ENCODE measurements at places on chromosomes 2 and 18. TPM values are rescaled to one million over a fixed set of nuclear protein-coding genes. Genes with fewer than 3 reads are reported as not detected.

DNA sequence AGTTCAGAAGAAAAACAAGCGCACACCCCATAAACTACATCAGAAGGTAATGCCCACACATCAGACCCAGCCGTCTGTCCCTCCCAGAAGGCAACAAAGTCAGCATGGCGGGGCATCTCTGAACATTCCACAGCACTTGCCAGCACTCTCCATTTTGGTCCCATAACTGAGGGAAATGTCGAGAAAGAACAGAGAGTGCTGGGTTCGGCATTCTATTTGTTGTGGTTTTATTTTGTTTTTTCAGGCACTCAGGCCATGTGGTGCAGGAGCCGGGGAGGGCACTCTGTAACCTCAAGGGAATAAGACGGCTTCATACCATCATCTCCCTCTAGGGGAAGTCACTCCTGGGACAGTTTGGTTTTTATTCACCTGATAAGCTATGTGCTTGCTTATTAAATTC is 156.0 kb downstream of the SEPTIN10 start:
- no peak for DNase-seq

UGT1A9 gene
- not detected for total RNA-seq

DNA sequence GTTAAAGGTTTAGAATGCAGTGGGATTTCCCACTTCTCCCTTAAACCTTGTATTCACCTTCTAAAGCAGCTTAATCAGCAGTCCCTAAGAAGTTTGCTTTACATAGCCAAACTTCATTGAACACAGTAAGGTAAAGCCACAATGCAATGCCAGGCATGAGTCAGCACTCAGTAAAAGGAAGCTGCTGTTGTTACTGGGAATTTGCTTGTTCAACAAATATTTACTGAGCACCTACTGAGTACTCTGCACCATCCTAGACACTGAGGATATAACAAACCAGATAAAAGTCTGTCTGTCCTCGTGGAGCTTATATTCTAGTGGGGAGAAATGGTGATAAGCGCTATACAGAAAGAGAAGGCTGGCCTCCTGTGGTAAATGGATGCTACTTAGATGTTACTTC is 162.7 kb downstream of the PKP4 start:
- no peak for DNase-seq

C1QL2 gene
- total RNA-seq = not detected

GRCh38 chr2:74131901-74132300 is 15.8 kb downstream of the BOLA3 start:
- no peak for DNase-seq

DNA sequence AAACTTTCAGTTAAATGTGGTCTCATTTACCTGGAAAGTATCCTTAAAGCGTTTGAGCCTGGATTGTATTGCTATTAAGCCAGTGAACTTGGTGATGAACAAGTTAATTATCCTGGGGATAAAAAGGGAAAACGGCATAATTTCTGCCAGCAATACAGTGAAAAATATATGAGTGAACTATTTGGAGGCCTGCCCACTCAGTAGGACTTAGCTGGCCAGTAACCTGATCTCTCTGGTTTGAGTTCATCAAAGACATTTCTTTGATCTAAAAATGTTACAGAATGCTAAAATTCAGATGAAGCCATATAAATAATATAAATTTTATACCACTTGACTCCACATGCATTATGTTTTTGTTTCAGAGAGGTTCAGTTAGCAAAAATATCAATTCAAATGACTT is 241.1 kb upstream of the VWC2L start:
- DNase-seq = no peak

MYO5B gene
- 0.36 TPM for total RNA-seq

CFAP210 gene
- total RNA-seq = 0.36 TPM

GRCh38 chr18:76528477-76529432 is 33.7 kb upstream of the ZNF516 start:
- DNase-seq = peak; percentile 59

GRCh38 chr2:203533676-203534591 is 1.2 kb downstream of the RAPH1 start:
- peak; percentile 89 for DNase-seq

DNA sequence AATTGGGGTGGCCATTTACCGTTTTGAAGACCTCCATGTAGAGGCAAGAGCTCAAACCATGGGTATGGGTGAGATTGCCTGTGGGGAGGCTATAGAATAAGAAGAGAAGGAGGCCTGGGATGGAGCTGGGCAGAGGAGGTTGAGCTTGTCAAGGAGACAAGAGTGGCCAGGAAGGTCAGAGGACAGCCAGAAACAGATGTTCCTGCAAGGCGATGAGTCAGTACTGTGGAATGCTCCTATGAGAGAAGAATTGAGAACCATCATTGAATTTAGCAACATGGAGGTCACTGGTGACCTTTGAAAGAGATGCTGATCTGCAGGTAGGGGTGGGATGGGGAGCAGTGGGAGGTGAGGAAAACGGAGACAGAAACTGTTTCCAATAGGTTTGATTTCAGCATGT is 3.5 kb downstream of the ACSL3 start:
- peak; percentile 82 for DNase-seq

GRCh38 chr2:75100801-75101151 is 98.5 kb downstream of the TACR1 start:
- peak; percentile 13 for DNase-seq

FIGN gene
- total RNA-seq = 2.5 TPM

DNA sequence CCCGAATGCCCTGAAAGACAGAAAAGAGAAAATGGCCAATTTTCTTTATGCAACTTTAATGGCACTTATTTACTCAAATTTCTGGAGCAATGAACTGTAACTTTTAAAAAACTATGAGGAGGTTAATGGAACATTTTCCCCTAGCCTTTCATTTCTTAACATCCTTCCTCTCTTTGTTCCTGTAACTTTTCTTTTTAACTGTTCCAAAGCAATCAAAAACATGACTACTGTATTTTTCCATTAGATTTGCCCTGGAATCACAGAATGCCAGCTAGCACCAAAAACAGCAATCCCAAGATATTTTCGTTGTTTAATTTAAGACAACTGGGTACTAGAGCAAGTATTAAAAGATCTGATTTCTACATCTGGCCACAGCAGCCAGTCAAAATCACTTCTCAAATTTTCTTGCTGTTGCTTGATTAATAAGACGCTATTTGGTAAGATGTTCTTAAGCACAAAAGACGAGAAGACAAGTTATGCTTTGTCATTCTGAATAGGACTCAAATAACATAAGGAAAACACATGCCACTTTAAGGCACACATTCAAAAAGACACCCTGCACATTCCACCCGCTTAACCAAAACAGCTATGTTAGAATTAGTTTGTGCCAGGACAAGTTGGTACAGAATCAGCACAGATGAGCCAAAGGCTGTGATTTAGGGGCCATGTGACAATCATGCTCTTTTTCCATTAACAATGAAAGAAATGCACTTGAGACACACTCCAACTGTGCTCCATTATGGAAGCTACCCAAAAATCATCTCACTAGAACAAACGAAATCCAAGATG is 3.6 kb downstream of the STARD7 start:
- DNase-seq = no peak

PSMA8 gene
- not detected for total RNA-seq

MROH2A gene
- not detected for total RNA-seq

- no peak for DNase-seq
Measured at GRCh38 chr2:238638100-238638981, 209.5 kb upstream of the TWIST2 start.

DNA sequence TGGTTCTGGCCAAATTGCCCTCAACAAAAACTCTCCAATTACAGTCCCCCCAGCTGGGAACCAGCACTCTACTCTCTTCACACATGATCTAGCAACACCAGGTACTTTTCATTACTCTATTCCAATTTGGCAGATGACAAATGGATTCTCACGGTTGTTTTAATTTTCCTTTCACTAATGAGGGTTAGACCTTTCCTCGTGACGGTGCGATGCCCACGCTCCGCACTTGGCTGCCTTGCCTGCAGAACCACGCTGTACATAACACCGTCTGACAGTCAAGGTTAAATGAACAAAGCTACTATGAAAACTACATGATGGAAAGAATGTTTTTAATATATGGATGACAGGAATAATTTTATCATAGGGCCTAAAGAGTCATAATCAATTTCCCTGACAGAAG is 141.5 kb downstream of the FBXO15 start:
- no peak for DNase-seq

DNA sequence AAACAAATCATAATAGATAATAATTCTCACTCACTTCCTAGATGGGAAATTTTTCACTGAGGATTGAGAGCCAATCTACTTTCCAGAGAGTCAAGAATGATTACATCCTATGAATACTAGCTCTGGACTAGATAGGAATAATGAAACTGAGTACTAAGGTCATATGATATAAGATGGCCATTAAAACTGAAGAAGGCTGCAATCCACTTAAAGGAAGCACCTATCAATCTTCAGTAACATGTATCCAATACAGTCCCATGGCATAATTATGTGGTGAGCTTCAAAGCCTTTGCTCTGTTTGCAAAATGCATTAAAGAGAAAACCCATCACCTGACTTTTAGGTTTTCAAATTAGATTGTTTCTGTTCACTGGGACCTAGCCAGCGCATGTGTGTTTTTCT is 398.0 kb upstream of the MEIS1 start:
- DNase-seq = no peak

DNA sequence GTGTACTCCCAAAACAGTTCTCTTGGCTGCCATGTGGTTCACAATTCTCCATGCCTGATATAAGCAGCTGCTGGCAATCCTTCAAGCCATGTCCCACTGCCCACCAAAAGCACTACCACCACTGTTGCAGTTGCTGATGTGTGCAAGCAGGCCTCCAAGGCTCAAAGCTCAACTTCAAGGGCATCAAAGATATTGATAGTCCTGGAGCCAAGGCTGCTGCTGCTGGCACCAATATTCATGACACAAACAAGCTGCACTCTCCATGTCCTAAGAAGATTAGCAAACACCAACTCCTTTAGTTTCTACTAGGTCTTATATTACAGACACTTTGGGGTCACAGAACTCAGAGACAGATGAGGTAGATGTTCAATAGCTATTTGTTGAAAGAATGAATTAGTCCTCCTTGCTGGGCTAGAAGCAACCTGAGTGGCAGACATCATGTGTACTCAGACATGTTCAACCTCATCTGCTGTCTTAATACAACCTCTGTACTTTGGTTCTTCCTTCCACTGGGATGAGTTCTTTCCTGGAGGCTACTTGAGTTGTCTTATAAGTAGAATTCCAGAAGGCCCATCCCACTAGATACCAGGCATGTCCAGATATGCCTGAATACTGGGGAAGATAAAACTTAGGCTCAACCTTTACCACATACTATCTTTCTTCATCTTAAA is 104.5 kb upstream of the UGP2 start:
- DNase-seq = no peak

DNA sequence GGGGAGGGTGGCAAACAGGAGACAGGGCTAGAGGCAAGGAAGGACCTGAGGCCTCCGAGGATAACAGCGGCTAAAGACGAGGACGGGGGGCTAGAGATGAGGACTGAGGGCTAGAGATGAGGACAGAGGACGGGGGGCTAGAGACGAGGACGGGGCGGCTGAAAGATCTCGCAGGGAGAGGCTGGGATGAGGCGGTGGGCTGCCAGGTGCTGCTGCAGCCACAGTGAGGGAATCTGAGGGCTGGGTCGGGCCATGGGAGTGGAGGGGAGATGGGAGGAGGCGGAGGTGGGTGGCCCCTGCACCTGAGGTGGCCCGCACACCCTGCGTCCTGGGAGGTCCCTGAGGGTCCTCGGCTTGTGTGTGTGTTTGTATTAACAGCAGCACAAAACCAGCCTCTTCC is 350.2 kb upstream of the SALL3 start:
- DNase-seq = no peak

DPP4 gene
- 256 TPM for total RNA-seq

- no peak for DNase-seq
Measured at GRCh38 chr2:231433990-231434389, 30.3 kb downstream of the NCL start.

GRCh38 chr18:29449424-29449823 is 1272.5 kb upstream of the CDH2 start:
- DNase-seq = no peak

XIRP2 gene
- total RNA-seq = not detected

WNT10A gene
- not detected for total RNA-seq

CELF4 gene
- total RNA-seq = not detected

GRCh38 chr2:68124321-68124720 is 33.4 kb upstream of the PNO1 start:
- DNase-seq = no peak

DNA sequence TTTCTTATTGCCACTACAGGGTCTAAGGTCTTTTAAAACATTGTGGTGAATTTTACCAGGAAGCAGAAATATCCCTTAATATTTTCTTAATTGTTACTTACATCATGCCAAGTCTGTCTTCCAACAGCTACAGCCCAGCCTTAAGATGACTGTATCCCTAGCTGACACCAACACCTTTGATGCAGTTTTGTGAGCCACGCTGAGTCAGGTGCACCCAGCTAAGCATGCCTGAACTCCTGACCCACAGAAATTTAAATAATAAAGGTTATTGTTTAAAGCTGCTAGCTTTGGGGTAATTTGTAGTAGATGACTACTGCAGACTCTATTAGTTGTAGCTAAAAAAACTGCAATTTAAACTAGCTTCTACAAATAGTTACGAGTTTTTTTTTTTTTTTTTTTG is 1757.9 kb upstream of the LRRTM1 start:
- no peak for DNase-seq

DNA sequence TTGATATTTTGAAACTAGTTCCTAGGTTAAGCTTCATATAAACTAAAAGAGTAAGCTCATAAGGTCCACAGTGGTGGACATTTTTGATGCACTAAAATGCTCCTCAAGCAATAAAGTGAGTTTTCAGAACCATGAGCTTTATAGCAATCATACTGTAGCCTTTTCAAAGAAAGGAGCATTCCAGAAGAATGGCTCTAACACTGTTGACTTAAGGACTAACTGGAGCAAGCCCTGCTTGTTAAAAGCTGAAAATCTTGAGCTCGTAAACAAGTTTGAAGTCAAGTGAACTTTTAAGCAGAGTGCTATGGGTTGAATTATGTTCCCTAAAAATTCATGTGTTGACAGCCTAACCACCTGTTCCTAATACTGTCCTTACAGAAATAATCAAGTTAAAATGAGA is 38.0 kb downstream of the KYNU start:
- DNase-seq = no peak

NAT8 gene
- total RNA-seq = not detected

LINC00305 gene
- not detected for total RNA-seq

PSMG2 gene
- total RNA-seq = 114 TPM

DNA sequence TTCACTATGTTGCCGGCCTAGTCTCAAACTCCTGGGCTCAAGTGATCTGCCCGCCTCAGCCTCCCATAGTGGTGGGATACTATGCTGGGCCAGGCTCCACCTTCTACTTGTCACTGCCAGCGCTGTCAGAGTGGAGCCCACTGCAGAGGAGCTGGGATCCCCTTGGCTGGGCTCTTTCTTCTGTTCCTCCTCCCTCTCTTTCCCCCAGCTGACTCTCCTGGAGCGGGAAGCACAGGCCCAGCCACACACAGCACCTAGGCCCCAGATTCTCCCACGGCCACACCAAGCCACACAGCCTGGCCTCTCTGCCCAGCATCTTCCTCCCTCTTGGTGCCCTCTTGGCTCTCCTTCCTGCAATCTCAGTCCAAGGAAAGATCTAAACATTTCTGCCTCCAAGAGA is 3.7 kb upstream of the GAREM2 start:
- DNase-seq = peak; percentile 14

GRCh38 chr2:170475878-170476277 is 239.3 kb upstream of the SP5 start:
- no peak for DNase-seq

ANXA4 gene
- total RNA-seq = 38.4 TPM

All from osteoblast (primary cell).